ENCODE measurements at places on chromosomes 1 and 21.

DNA sequence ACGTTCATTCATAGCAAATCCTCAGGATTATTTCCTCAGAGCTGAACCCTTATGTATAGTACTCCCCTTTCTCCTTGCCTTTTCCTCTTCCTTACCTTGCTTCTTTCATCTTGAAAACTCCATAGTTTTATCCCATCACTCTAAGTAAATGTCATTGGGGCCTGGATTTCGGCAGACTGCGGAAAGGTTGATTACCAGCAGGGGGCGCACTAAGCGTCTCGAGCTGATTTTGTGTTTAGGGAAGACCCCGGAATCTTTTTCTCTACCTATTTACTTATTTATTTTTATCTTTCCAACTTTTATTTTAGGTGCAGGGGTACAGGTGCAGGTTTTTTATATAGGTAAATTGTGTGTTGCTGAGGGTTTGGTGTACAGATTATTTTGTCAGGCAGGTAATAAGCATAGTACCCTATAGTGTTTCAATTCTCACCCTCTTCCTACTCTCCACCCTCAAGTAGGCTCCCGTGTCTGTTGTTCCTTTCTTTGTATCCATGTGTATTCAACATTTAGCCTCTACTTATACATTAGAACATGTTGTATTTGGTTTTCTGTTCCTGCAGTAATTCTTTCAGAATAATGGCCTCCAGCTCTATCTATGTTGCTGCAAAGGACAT lies 11.4 kb upstream of the MTARC1 start:
- DNase-seq = peak; percentile 7

DNA sequence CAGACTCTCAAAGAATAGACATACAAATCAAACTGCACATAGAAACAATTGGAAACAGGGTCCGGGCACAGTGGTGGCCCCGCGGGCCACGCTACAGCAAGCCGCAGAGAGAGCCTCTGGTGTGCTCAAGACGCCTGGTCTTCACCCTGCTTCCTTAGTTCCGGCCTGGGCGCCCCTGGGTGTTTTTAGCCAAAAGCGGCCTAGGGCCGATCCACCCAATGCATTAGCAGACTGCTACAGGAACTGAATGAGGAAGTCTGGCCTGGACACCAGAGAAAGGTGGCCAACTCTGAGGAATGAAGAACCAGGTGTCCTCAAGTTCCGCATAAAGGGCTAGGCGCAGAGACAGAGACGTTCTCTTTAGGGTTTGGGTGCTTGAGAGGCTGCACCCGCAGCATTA lies 1.7 kb downstream of the PRRX1 start:
- DNase-seq = no peak

- DNase-seq = no peak
Measured at GRCh38 chr1:25198663-25199252, 33.5 kb downstream of the SYF2 start.

GRCh38 chr1:192311281-192311680 lies 5.5 kb upstream of the RGS21 start:
- no peak for DNase-seq

DNA sequence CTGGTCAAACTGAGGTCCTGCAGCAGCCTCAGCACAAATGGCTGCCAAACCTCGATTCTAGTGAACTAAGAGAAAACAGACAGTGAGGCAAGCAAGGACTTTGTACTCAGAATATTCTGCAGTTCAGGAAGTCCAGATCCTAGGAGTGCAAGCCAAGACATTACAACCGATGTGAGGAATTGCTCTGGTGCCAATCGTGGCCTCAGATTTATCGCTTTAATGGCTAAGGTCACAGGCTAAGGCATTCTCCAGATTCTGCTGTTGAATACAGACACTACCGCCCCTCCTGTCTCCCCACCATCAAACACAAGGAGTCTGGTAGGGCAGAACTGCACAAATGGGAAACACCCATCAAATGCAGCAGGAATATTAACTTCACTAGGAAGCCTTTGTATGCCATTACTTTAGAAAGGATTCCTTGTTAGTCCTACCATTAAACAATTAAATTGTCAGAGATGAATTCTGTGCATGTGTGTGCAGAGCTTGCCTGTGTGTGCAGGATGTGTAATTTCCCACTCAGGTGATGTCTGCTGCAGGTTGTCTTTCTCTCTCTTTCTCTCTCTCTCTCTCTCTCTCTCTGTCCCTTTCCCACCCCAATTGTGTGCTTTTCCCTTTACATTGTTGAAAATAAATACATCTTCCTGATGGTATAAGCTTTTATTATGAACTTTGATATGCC lies 9.2 kb upstream of the SERTAD4 start:
- no peak for DNase-seq

DNA sequence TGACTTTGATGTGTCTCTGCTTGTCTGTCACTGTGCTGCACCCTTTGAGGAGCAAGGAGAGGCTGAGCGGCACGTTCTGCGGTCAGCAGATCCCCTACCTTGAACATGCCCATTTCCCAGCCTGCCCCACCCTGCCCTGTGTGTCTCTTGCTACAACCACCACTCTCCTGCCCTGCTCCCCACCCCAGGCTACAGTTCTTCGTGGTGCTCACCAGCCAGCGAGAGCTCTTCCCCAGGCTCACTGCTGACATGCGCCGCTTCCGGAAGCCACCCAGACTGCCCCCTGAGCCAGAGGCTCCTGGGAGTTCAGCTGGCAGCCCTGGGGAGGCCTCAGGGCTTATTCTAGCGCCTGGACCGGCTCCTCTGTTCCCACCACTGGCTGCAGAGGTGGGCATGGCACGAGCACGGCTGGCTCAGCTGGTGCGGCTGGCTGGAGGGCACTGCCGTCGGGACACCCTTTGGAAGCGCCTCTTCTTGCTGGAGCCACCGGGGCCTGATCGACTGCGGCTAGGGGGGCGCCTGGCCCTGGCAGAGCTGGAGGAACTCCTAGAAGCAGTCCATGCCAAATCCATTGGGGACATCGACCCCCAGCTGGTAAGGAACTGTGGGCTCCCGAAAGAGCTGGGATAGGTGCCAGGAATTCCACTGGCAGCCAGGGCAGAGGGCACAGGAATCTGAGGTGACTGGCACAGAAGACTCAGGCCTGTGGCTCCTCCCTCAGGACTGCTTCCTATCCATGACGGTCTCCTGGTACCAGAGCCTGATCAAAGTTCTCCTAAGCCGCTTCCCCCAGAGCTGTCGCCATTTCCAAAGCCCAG lies 5.6 kb downstream of the HYI start:
- DNase-seq = no peak

Measured in activated CD4-positive, alpha-beta T cell treated with anti-CD3 and anti-CD28 coated beads, Interleukin-2, amount 50 U/mL, for 24 hours (primary cell).